HepG2 (cell line): ENCODE measurements at places on chromosomes 12 and 14.

DNA sequence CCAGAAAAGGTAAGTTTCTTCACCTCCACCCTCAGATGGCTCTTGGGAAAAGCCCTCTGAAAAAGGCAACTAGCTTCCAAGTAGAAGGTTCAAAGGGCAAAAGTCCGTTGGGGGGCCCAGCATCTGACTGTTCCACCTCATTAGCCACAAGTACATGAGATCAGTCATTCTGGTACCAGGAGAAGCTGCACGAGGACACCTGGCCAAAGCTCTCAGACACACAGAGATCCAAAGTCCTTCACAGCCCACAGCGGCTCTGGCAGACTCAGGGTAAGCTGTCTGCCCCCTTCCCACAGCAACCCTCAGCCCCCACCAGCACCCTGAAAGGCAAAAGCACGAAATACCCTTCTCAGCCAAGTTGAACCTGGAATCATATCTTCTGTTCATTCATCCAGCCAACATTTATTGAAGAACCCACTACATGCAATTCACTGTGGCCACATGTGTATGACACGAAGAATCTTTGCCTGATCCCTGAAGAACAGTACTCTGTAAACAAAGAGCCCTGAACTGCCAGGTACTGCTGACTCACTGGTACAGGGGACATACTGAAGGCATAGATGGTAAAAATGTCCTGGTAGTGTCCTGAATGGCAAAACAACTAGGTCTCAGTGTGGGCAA lies 19.0 kb downstream of the SLC7A7 start:
- DNase-seq: peak; percentile 60

DNA sequence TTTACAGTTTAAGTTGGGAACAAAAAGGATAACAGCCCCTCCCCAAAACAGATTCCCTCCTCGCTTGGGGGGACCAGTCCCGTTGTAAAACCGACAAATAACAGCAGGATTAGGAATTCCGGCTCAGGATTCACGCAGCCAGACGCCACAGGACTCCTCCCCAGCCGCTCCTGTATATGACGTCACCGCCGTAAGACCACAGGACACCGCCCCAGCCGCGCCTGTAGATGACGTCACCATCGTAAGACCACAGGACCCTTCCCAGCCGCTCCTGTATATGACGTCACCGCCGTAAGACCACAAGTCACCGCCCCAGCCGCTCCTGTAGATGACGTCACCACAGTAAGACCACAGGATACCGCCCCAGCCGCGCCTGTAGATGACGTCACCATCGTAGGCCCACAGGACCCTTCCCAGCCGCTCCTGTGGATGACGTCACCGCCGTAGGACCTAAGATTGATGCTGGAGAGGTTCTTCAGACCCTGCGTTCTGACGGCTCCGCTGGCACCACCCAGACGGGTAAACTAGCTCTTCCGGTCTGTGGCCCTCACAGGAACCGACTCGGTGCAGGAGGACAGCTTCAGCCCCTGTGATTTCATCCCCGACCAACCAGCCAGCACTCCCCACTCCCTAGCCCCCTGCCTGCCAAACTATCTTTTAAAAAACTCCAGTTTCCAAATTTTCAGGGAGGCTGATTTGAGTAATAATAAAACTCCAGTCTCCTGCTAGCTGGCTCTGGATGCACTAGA lies 43.9 kb upstream of the FBRSL1 start:
- no peak for DNase-seq

GRCh38 chr14:65927931-65928356 lies 515.4 kb downstream of the FUT8 start:
- DNase-seq: no peak

DNA sequence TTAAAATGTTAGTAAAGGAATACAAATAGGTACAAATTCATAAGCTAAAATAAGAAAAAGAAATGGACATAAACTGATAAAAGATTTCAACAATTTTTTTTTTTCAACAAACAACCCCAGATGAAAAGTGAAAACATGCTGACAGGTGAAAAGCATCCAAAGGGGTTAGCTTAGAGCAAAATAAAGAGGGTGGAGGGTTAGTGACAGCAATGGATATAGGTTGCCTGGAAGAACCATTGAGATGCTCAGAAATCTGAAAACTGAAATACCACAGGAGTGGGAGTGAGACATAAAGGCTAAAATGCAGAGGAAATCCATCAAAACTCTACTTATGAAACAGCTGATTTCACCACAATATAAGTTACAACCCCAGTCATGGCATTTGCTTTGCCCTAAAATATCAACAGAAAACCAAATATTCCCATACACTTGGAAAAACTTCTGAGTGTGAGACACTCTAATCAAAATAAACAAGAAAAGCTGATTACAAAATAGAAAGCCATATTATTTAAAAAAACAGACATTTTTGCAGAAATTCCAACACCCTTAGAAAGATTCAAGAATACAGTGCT lies 136.3 kb upstream of the PLEKHG7 start:
- no peak for DNase-seq

GRCh38 chr14:69428289-69428998 lies 30.0 kb downstream of the SLC39A9 start:
- no peak for DNase-seq

- no peak for DNase-seq
Measured at GRCh38 chr12:3150931-3151835, 74.0 kb downstream of the TSPAN9 start.

DNA sequence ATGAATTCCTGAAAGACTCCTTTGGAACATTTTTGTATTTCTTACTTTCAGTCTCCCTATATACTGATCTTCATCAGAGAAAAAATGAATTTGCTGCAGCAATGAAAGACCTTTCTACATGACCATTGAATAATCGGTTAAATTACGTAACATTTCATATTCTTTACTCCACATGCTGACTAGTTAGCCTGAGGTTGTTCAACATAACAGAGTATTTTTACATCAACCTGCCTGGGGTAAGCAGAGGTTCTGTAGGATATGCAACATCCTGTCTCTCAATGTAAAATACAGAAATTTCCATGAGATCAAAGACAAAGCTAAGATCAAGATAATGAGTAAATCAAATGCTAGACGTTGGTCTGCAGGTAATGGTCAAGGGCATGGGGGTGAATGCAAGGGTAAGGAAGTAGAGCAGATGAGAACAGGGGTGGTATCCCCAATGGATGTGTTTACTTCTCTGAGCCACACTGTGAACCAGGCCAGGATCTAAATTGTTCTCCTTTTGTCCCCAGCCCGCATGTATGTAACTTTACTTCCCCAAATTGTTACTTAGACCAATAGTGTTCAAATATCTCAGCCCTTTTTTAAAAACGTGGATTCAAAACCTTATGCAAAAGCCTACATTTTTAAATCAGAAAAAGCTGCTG lies 45.4 kb downstream of the DUSP6 start:
- no peak for DNase-seq

GRCh38 chr12:47312147-47312546 lies 232.4 kb upstream of the AMIGO2 start:
- DNase-seq: no peak

- no peak for DNase-seq
Measured at GRCh38 chr12:7498809-7499208, 4.8 kb downstream of the CD163 start.

DNA sequence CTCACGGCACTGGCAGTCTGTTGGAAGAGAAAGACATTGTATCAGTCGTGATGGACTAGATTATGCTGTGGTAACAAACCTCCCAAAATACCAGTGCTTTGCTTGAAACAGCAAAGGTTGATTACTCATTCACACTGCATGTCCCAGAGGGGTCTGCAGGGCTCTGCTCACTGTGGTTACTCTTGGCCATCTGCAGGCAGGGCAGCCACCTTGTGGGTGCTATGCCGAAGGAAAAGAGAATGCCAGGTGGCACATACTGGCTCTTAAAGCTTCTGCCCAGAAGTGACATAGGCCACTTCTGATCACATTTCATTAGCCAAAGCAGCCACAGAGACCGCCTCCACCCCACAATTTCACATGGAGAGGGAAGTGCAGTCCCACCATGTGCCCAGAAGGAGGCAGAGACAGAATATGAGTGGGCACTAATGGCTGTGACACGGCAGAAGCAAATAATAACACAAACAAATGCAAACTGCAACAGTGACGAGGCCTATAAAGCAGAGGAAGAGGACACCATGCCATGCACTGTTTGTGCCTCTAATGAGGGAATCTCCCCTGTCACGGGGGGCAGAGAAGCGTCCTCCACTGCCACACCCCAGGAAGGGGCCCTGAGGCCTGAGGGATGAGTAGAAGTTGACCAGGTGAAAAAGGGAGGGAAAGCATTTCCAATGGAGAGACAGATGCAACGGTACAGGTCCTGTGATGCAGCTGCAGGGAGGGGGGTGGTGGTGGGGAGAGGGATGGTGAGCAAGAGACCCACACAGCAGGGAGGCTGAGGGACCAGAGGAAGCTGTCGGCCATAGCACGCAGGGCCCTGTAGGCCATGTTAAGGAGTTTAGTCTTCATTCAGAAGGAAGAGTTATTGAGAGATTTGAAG lies 51.7 kb upstream of the KICS2 start:
- peak; percentile 6 for DNase-seq

- DNase-seq: no peak
Measured at GRCh38 chr12:17206553-17206952, 600.6 kb upstream of the LMO3 start.

DNA sequence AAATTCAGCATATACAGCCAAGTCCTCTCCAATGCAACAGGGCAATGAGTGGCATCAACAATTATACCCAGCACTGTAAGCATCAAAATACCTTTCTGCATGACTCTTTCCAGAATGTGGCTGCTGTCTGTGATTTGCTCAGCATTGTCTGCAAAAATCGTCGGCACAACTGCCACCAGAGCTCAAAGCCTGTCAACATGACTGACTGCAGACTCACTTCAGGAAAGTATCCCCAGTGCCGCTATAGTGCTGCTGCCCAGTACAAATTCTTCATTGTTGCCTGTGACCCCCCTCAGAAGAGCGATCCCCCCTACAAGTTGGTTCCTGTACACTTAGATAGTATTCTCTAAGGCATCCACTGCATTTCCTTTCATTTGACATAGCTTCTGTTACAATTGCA lies 735 bp downstream of the RNASE6 start:
- DNase-seq: no peak

DNA sequence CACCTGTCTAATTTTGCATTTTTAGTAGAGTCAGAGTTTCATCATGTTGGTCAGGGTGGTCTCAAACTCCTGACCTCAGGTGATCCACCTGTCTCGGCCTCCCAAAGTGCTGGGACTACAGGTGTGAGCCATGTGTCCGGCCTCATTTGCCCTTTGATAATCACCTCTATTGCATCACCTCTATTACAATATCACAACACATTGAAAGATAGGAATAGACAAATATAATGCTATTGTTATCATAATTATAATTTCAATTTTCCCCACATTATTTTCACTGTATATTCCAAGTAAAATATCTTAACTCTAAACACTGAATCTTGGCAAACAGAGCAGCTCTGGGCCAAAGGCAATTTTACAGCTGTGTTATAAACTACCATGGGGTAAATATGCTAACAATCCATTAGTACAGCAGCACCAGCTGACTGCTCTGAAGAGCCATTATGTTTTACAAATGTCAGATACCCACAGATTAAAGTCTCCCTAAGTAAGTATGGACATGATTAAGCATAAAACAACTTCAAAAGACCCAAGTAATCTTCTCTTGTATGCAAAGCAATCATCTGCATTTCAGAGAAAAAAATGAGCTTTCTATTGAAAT lies 173.2 kb downstream of the MED13L start:
- no peak for DNase-seq

DNA sequence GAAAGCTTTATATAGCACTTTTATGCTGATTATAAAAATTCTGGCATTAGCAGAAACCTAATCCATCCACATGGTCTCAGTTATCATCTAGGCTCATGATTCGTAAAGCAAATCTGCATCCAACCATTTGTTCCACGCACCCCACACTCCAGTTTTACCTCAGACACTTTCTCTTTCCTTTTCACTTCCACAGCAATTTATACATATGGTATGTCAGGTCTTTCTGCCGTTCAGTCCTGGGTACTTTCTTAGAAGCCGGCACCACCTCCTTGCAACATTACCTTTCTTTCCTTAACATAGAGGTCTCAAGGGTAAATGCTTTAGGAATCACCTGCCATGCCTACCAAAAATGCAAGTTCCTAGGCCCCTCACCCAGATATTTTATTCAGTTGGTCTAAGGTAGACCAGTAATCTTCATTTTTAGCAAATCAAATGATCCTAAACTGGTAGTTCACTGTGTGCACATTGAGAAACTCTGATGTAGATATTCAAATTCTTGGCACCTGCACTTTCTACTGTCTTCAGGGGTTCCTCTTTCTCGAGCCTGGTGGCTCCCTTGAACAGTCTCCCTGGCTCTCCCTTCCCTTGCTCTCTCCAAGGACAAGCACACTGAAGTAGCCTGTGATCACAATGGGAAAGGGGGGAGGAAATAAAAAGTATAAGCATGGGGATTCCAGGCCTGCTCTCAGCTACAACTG lies 2.8 kb upstream of the KRAS start:
- no peak for DNase-seq

DNA sequence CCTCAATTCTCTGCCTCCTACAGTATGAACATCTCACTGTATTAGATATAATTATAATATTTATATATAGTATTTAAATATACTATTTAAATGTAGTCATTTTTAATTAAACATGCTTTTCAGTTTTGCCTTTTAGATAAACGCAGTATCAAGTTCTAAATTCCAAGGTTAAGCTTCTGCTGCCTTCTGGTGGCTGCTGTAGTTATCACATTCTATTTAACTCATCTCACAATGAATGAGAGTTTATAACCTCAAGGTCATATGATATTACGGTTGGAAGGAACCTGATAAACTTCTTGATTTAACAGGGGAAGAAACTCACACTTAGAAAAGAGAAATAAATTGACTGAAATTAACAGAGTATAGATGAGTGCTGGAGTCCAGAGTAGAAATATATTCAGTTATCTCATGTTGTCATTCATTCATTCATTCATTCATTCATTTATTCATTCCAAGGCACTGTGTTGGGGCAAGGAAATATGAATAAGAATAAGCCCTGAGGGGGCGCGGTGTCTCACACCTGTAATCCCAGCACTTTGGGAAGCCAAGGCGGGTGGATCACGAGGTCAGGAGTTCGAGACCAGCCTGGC lies 31.9 kb downstream of the GUCY2C start:
- DNase-seq: peak; percentile 6

GRCh38 chr14:104706733-104707607 lies 17.1 kb upstream of the ADSS1 start:
- no peak for DNase-seq

DNA sequence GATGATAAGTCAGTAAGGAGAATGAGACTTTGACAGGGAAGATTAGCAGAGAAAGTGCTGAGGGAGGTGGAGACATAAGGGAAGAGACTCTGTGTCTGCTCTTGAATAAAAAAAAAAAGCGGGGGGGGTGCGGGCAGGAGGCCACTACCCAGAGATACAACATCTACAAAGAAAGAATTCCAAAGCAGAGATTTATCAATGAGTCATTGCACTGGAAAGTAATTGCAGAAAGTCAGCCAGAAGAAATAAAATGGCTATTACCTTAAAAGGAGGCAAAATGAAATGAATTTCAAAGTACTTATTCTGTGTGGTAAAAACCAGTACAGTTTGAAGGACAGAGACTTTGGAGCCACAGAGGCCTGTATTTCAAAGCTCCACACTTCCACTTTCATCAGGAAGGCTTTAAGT lies 267.1 kb upstream of the PRKD1 start:
- no peak for DNase-seq

- DNase-seq: no peak
Measured at GRCh38 chr12:26896913-26897312, 40.9 kb downstream of the INTS13 start.

- no peak for DNase-seq
Measured at GRCh38 chr14:74841230-74842207, 34.4 kb downstream of the PROX2 start.

- no peak for DNase-seq
Measured at GRCh38 chr14:100011628-100012325, 53.4 kb upstream of the EVL start.
